ENCODE measurements at places on chromosomes 7 and 10. TPM values are rescaled to one million over a fixed set of nuclear protein-coding genes. Genes with fewer than 3 reads are reported as not detected.

The HK1 gene
- total RNA-seq, result 53.9 TPM

The DDC gene
- total RNA-seq, result 2.3 TPM

The ABCA13 gene
- 0.66 TPM for total RNA-seq

The DMBT1 gene
- 0.10 TPM for total RNA-seq

The ZYX gene
- 37.2 TPM for total RNA-seq

The SPDYE3 gene
- total RNA-seq, result not detected

The PNLIPRP1 gene
- not detected for total RNA-seq

The UTF1 gene
- not detected for total RNA-seq

The TRPV6 gene
- 0.66 TPM for total RNA-seq

The PAX4 gene
- total RNA-seq, result not detected

The ODAD2 gene
- total RNA-seq, result 4.7 TPM

The H2BK1 gene
- total RNA-seq, result not detected

The NEBL gene
- 157 TPM for total RNA-seq

The IFRD1 gene
- 38.1 TPM for total RNA-seq

The HOXA3 gene
- total RNA-seq, result 6.2 TPM

The SHH gene
- 3.5 TPM for total RNA-seq

The ZNF37A gene
- total RNA-seq, result 30.4 TPM

The CFAP43 gene
- 42.5 TPM for total RNA-seq

The OPTN gene
- total RNA-seq, result 59.4 TPM

The PTF1A gene
- total RNA-seq, result not detected

The XRCC2 gene
- total RNA-seq, result 4.5 TPM

The PNLIPRP3 gene
- not detected for total RNA-seq

The NCF1 gene
- total RNA-seq, result 0.77 TPM

The CRYGN gene
- 1.4 TPM for total RNA-seq

The FANK1 gene
- 3.7 TPM for total RNA-seq

The H2AZ2 gene
- total RNA-seq, result 161 TPM

The CPA1 gene
- total RNA-seq, result 0.77 TPM

The RPA3 gene
- 34.0 TPM for total RNA-seq

The SPDYE18 gene
- 1.4 TPM for total RNA-seq

The KEL gene
- total RNA-seq, result 3.4 TPM

The LCOR gene
- 59.8 TPM for total RNA-seq

The VWDE gene
- total RNA-seq, result 2.6 TPM

The AOAH gene
- 5.3 TPM for total RNA-seq

The CTTNBP2 gene
- total RNA-seq, result 17.6 TPM

The NAT16 gene
- total RNA-seq, result 0.61 TPM

The ZNF273 gene
- 12.2 TPM for total RNA-seq

The DNAJC12 gene
- 15.5 TPM for total RNA-seq

The SPRN gene
- total RNA-seq, result 6.1 TPM

The GJD4 gene
- total RNA-seq, result 0.20 TPM

The GPR26 gene
- total RNA-seq, result 1.8 TPM

The AGR2 gene
- 3.0 TPM for total RNA-seq

The THSD7A gene
- 19.0 TPM for total RNA-seq

The TCF7L2 gene
- 12.9 TPM for total RNA-seq

The PCBD1 gene
- 76.1 TPM for total RNA-seq

The RAB18 gene
- 108 TPM for total RNA-seq

The LEP gene
- 0.10 TPM for total RNA-seq

The OPALIN gene
- 4.8 TPM for total RNA-seq

The ZNF282 gene
- 19.1 TPM for total RNA-seq

The DIP2C gene
- 15.4 TPM for total RNA-seq

The SLC29A4 gene
- total RNA-seq, result 7.7 TPM

The RADIL gene
- total RNA-seq, result 4.8 TPM

The SEMA3A gene
- total RNA-seq, result 27.4 TPM

The CREB5 gene
- 16.4 TPM for total RNA-seq

The DYNC1I1 gene
- total RNA-seq, result 66.8 TPM

The UNC5B gene
- 10.7 TPM for total RNA-seq

The ZNF804B gene
- total RNA-seq, result 2.0 TPM

The PDE1C gene
- 10.6 TPM for total RNA-seq

All from spinal cord (tissue), 10 donors.